Kidney (tissue), 22 donors: ENCODE measurements at places on chromosomes 4 and X.
A peak's percentile ranks its signal among the peaks of the same experiment; 100 is the strongest.

DNA sequence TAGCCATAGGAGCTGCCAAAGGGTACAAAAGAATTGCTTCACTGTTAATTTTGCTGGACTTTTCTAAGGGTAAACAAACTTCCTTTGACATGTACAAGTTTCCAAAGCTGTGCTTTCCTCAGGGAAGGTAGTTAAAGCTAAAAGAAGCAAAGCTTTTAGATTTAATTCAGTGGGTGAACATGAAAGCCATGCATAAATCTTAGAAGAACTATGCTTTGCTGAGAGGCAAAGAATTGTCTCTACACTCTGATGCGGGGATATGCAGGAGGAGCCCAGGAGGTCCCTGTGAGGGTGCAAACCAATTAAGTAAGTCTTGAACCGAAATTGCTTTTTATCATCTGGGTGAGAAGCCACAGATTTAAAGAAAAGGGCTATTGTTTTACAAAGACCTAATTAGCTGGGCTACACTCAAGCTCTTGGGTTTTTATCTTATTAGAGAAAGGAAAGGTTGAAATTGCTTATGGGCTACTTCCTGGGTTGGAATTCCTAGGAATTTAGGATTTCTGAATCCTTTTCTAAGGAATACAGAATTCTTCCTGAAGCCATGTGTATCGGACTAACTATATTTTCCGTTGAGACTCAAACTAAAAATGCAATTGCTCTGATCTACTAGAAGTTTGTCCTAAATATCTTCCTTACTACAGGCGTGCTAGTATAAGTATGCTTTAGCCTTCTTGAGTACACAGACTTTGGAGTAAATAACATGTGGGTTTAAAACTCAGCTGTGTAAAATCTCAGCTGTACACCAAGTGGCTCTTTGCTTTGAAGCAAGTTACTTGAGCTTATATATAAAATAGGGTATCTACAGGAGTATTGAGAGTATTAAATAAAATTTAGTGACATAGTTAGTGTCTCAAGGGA is 188.4 kb upstream of the ANK2 start:
- H3K4me3 ChIP-seq = no peak overlapping the region
- H3K27ac ChIP-seq = no peak overlapping the region
- H3K4me1 ChIP-seq = no peaks in the 10 kb centered on the region

DNA sequence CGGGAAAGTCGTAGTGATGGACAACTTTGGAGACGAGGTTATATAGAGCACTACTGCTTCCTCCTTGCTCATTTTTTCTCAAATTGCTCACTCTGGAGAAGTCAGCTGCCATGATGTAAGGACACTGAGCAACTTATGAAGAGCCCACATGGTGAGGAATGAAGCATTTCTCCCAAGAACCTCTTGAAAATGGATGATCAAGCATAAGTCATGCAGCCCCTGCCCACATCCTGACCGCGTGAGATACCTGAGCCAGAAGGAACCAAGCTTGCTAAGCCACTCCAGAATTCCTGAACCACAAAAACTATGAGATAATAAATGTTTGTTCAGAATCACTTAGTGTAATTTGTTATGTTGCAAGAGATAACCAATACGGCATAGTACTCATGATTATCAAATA is 42.8 kb downstream of the PDE5A start:
- H3K27ac ChIP-seq = no peak overlapping the region
- no peaks in the 10 kb centered on the region for H3K27me3 ChIP-seq
- no peak overlapping the region for H3K4me3 ChIP-seq
- no peaks in the 10 kb centered on the region for H3K36me3 ChIP-seq
- no peak for DNase-seq
- H3K4me1 ChIP-seq = no peaks in the 10 kb centered on the region

DNA sequence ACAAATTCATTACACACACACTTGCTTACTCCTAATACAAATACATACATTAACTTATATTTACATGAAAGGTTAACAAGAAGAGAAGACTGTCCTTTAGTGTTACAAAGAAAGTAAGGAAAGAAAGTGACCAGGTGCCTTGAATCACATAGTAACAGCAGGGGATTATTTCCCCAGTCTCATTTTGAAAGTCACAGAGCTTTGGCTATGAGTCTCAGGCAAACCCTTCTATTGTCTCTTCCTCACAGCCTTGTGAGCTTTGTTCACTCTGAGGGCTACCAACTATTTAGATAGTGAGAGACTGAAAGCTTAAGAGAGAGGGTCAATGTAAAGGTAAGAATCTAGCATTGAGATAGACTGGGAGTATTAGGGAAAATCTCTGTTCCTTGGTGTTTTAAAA is 161.6 kb downstream of the NPNT start:
- no peak overlapping the region for H3K27ac ChIP-seq
- H3K27me3 ChIP-seq = no peaks in the 10 kb centered on the region
- no peak for DNase-seq
- H3K36me3 ChIP-seq = no peaks in the 10 kb centered on the region
- no peak overlapping the region for H3K4me3 ChIP-seq
- H3K4me1 ChIP-seq = no peaks in the 10 kb centered on the region

- H3K27me3 ChIP-seq = no peaks in the 10 kb centered on the region
- no peak overlapping the region for H3K4me3 ChIP-seq
- peaks cover 27% of the 10 kb centered on the region for H3K36me3 ChIP-seq
- H3K27ac ChIP-seq = peak overlapping the region; percentile 42
- no peak for DNase-seq
Observed at GRCh38 chr4:38050560-38051350, 90.6 kb downstream of the PTTG2 start.

DNA sequence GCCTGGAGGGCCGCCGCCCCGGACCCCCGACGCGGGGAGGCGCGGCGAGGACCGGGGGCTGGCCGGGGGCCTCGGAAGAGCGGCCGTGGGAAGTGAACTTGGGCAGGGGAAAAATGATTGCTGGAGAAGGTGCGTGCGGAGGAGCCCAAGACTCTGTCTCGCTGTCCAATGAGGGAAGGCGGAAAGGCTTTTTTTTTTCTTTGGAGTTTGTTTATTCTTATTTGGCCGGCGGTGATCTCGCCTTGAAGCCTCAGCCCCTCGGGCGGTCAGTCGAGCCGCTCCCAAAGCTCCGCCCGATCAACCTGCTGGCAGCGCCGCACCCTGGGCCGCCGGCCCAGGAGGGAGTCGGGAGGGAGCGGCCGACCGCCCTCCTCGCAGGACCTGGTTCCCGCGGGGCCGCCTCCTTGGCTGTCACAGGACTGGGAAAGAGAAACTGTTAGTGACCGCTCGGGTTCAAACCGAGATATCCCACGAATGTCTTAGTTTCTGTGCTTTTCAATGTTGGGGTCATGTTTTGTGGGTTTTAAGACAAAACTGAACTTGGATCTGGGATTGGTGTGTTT is 2.5 kb downstream of the CPEB2 start:
- H3K27me3 ChIP-seq = no peaks in the 10 kb centered on the region
- H3K27ac ChIP-seq = peak overlapping the region; percentile 100
- peak; percentile 74 for DNase-seq
- no peaks in the 10 kb centered on the region for H3K4me1 ChIP-seq
- peaks cover 11% of the 10 kb centered on the region for H3K36me3 ChIP-seq

- H3K4me1 ChIP-seq = no peaks in the 10 kb centered on the region
- no peaks in the 10 kb centered on the region for H3K36me3 ChIP-seq
- DNase-seq = no peak
- H3K4me3 ChIP-seq = no peak overlapping the region
Observed at GRCh38 chr4:150561143-150561737, 20.7 kb upstream of the MAB21L2 start.

- no peak overlapping the region for H3K27ac ChIP-seq
- H3K4me3 ChIP-seq = no peak overlapping the region
- no peaks in the 10 kb centered on the region for H3K36me3 ChIP-seq
Observed at GRCh38 chrX:123504047-123504446, 228.8 kb downstream of the THOC2 start.

DNA sequence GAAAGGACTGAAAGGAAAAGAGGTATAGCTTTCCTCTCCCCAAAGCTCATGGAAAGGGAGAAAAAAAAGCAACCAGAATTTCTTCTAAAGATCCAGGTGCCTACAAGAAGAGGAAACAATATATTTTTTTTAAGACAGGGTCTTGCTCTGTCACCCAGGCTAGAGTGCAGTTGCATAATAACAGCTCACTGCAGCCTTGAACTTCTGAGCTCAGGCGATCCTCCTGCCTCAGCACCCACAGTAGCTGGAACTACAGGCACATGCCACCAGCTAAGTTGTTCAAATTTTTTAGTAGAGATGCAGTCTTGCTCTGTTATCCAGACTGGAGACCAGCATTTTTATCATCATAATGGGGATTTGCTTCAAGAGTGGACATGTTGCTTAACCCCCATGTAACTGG is 30.5 kb upstream of the BBS12 start:
- no peak overlapping the region for H3K4me3 ChIP-seq
- H3K4me1 ChIP-seq = no peaks in the 10 kb centered on the region
- no peak overlapping the region for H3K27ac ChIP-seq
- no peak for DNase-seq
- H3K27me3 ChIP-seq = no peaks in the 10 kb centered on the region
- no peaks in the 10 kb centered on the region for H3K36me3 ChIP-seq

DNA sequence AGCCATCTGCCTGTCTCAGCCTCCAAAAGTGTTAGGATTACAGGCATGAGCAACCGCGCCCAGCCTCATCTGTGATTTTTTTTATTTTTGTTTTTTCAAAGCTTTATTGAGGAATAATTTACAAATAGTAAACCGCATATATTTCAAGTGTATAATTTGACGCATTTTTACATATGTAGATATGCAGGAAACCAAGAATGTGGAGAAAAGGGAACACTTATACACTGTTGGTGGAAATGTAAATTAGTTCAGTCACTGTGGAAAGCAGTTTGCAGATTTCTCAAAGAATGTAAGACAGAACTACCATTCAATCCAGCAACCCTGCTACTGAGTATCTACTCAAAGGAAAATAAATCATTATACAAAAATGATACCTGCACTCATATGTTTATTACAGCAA is 85.9 kb downstream of the SLC16A2 start:
- H3K27me3 ChIP-seq = no peaks in the 10 kb centered on the region
- no peak overlapping the region for H3K27ac ChIP-seq
- no peaks in the 10 kb centered on the region for H3K36me3 ChIP-seq
- DNase-seq = no peak
- no peak overlapping the region for H3K4me3 ChIP-seq
- H3K4me1 ChIP-seq = no peaks in the 10 kb centered on the region

DNA sequence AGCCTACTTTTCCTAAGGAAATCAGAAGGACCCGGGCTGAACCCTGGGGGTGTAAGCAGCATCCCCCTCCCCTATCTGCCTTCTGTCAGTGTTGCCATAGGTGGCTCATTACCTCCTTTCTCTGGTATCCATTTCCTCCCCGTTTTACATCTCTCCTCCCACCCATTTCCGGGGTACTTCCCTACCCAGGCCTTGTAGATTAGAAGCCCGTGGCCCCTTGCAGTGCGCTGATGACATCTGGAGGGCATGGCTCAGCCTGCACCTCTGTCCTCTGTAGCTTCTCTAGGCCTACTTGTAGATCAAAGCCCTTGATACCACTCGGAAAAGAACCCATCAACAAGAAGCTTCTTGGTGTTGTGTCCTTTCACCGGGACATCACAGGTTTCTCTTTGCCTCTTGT is 71.8 kb downstream of the NBDY start:
- H3K36me3 ChIP-seq = no peaks in the 10 kb centered on the region
- no peak for DNase-seq
- no peak overlapping the region for H3K27ac ChIP-seq
- no peaks in the 10 kb centered on the region for H3K27me3 ChIP-seq
- no peak overlapping the region for H3K4me3 ChIP-seq
- H3K4me1 ChIP-seq = no peaks in the 10 kb centered on the region

- no peaks in the 10 kb centered on the region for H3K4me1 ChIP-seq
- no peaks in the 10 kb centered on the region for H3K27me3 ChIP-seq
- H3K36me3 ChIP-seq = no peaks in the 10 kb centered on the region
- no peak overlapping the region for H3K27ac ChIP-seq
- no peak overlapping the region for H3K4me3 ChIP-seq
Observed at GRCh38 chr4:181970366-181970765, 272.8 kb upstream of the TENM3 start.

GRCh38 chrX:150200361-150200760 is 162.8 kb upstream of the MAMLD1 start:
- no peak overlapping the region for H3K27ac ChIP-seq
- DNase-seq = no peak
- H3K4me1 ChIP-seq = no peaks in the 10 kb centered on the region

- H3K27ac ChIP-seq = peak overlapping the region; percentile 75
- no peak overlapping the region for H3K4me3 ChIP-seq
- no peaks in the 10 kb centered on the region for H3K36me3 ChIP-seq
- no peaks in the 10 kb centered on the region for H3K27me3 ChIP-seq
Observed at GRCh38 chr4:158819942-158820786, 51.3 kb downstream of the FNIP2 start.

DNA sequence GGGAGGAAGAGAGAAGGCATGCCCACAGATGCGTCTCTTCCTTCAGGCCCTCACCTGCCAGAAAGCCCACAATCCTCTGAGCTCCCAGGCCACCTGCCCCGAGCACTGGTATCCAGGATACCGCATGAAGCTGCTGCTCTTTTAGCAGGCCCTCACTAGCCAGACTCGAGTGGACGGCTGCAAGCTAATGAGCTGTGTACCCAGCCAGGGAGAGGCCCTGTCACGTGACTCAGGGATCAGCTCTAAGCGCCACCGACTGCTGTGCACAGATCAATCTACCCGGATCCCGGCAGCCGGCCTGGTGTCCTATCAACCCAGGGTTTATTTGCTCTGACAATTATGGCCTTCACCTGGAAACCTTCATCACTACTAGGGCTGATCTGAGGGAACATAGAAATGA is 39.0 kb downstream of the BCOR start:
- H3K4me3 ChIP-seq = no peak overlapping the region
- H3K4me1 ChIP-seq = no peaks in the 10 kb centered on the region
- H3K27ac ChIP-seq = no peak overlapping the region
- no peaks in the 10 kb centered on the region for H3K27me3 ChIP-seq
- peak; percentile 55 for DNase-seq
- H3K36me3 ChIP-seq = peaks cover 9% of the 10 kb centered on the region

GRCh38 chr4:157808796-157809383 is 363.9 kb downstream of the GASK1B start:
- no peak for DNase-seq
- no peaks in the 10 kb centered on the region for H3K27me3 ChIP-seq
- H3K36me3 ChIP-seq = no peaks in the 10 kb centered on the region
- no peaks in the 10 kb centered on the region for H3K4me1 ChIP-seq

GRCh38 chrX:152313529-152314302 is 137.4 kb downstream of the GABRA3 start:
- H3K27me3 ChIP-seq = no peaks in the 10 kb centered on the region
- no peak for DNase-seq
- no peak overlapping the region for H3K27ac ChIP-seq
- no peaks in the 10 kb centered on the region for H3K36me3 ChIP-seq

DNA sequence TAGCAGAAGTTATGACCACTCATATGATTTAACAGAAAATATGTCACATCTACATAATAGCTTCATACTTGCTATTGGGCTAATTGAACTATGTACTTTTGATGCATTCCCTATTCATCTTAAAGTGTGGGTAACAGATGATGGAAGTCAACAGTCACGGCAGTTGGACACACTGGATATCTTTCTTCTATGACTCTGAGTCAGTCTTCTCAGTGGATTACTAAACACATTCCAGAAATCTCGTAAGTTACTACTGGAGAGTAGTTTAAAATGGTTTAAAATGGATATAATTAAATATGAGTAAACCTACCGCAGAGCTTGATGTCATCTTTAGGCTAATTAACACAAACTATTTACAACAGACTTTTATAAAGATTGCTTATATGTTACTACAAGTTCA is 30.1 kb upstream of the CFAP299 start:
- no peaks in the 10 kb centered on the region for H3K36me3 ChIP-seq
- no peaks in the 10 kb centered on the region for H3K27me3 ChIP-seq
- H3K4me3 ChIP-seq = no peak overlapping the region
- no peak overlapping the region for H3K27ac ChIP-seq
- H3K4me1 ChIP-seq = no peaks in the 10 kb centered on the region
- DNase-seq = no peak
